Hepatic stellate cell (primary cell): ENCODE measurements at places on chromosomes 2 and 18.

GRCh38 chr2:128090575-128090944 lies 440 bp upstream of the UGGT1 start:
- no peak for DNase-seq

- DNase-seq = no peak
Observed at GRCh38 chr2:210946395-210946794, 390.0 kb downstream of the CPS1 start.

DNA sequence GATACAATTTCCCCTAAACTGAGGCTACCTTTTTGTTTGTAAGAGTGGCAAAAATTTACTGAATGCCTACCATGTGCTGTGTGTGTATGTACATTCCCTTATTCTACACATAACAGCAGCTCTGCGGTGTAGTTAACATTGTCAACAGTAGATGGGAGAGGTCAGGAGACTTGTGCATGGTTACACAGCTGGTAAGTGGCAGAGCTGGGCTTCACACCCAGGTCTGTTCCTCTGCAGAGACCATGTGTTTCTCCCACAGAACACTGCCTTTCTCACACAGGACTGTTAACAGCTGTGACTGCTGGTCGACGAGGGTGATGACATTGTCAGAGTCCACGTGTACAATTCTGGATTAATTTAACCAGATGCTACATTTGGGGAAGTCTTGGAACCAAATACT lies 49.1 kb downstream of the EML6 start:
- DNase-seq = no peak

GRCh38 chr2:195658541-195658890 lies 1.5 kb downstream of the SLC39A10 start:
- peak; percentile 37 for DNase-seq

DNA sequence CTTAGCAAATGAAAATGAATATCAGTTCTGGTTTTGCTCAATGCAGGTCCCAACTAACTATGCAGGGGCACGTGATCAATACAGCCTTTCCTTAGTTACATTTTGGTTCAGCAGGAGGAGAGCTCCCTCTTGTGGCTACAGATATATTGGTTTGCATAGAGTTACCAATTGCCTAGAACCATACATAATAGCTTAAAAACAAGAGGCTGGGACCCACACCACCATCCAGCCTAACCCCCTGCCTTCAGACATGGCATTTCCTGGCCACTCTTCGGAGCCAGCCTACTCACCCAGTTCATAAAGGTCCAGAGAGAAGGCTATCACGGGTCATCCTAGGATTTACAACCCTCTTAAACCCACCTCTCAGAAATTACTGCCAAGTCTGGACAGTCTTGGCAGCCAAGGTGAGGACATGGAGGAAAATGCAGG lies 10.5 kb downstream of the CCDC93 start:
- peak; percentile 49 for DNase-seq

- no peak for DNase-seq
Observed at GRCh38 chr2:240245184-240245583, 104.7 kb upstream of the OTOS start.

DNA sequence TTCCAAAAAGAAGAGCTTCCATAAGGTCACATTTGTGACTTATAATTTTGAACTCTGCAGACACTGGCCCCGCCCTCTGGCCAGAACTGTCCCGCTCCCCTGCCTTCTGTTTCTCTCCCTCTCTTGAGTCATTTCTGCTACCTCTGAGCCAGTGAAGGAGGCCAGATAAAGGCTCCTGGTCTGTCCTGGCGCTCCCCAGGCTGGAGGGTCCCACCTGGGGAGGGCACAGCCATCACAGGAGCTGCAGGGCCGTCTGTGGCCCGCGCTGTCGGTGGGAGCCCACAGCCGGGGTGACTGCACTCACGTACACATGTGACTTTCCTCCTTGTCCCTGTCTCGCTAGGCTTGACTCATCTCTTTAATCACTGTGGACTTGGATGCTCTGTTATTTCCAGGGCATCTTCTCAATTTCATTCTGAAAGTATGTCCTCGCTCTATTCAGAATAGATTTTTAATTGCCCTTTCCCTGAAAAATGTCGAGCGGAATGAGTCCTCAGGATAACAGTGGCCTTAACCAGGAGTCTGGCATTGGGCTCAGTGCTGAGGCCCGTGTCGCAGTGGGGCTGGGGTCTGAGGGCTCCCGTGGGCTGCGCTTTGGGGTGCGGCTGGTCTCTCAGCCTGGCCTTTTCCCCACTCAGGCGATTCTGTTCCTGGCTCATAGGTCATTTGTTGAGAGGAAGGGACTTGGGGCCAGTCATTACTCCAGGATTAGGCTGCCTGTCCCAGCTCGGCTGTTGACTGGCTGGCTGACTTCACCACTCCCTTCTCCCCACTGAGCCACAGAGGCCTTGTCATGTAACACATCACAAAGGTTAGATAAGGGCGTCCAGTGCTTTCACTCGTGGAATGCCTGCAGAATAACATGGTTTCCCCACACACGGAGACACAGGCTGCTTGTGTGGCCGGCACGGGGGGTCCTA lies 34.5 kb downstream of the KLHL29 start:
- DNase-seq = no peak

DNA sequence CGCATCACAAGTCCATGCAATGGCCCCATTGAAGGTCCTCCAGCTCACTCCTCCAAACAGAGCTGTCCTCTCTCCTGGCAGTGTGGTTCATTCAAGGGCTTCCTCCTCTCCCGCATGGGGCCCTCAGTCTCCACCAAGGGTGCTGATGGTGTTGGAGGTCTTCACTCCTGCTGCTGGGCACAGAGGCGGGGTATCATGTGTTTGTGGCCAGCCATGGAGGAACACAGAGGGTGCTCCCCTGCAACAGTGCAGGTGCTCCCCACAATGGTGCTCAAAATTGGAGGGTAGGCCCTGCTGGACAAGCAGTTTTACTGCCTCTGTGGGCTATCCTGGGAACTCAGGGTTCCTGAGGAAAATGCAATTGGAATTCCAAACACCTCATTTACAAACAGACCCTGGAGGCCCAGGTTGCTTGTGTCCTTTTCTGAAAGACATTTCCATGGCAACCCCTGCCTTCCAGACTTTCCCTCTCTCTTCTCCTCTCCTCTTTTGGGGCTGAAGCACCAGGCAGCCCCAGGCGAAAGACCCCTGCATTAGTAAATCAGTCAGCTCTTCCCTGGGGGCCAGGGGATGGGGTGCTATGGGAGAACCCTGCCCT lies 256.0 kb downstream of the HAUS1 start:
- DNase-seq = no peak

GRCh38 chr2:237060534-237061312 lies 25.0 kb upstream of the COPS8 start:
- peak; percentile 61 for DNase-seq

GRCh38 chr2:174730698-174731018 lies 33.6 kb downstream of the CHRNA1 start:
- no peak for DNase-seq

- no peak for DNase-seq
Observed at GRCh38 chr2:143176606-143177005, 47.4 kb downstream of the ARHGAP15 start.

GRCh38 chr2:109719871-109720270 lies 74.2 kb upstream of the RGPD5 start:
- no peak for DNase-seq

DNA sequence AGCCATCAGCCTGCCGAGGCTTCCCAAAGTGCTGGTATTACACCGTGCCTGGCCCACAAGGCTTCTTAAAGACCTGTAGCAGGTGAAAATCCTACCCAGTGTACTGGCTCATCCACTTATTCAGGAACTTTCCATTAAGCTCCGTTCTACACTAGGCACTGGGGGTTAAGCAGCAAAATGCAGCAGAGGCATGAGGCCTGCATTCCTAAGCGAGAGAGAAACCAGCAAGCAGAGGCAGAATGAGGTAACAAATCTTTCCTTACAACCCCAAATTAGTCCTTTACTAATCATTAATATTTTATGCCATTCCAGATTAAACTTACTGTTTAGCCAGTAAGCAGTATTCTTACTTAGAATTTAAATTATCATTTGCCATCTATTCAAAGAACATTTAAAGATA lies 32.8 kb downstream of the UXS1 start:
- no peak for DNase-seq

DNA sequence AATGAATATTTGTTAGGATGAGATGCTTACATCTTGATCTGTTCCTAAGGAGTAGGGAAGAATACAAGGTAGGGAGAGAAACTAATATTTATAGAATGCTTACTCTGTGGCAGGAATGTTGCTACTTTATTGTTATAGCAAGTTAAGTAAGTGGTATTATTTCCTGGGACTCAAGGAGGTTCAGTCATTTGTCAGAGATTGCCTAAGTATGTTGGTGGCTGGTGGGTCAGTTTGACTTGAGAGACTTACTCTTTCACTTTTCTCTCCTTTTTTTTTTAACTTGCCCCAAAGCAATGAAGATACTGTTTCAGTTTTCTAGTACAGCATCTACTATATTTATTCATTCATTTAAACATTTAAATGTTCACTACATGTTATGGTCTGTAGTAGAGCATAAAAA lies 209.2 kb upstream of the STON1 start:
- DNase-seq = no peak
